ENCODE measurements at places on chromosomes 2 and 18.
A peak's percentile ranks its signal among the peaks of the same experiment; 100 is the strongest.

- DNase-seq = no peak
- no peaks in the 10 kb centered on the region for H3K27me3 ChIP-seq
- H3K27ac ChIP-seq = no peak overlapping the region
- H3K4me3 ChIP-seq = no peak overlapping the region
Observed at GRCh38 chr2:37005118-37005868, 39.0 kb upstream of the STRN start.

GRCh38 chr2:109237792-109238191 is 108.8 kb downstream of the SH3RF3 start:
- H3K4me3 ChIP-seq = no peak overlapping the region
- no peaks in the 10 kb centered on the region for H3K36me3 ChIP-seq
- H3K4me1 ChIP-seq = peaks cover 23% of the 10 kb centered on the region
- H3K27ac ChIP-seq = no peak overlapping the region

DNA sequence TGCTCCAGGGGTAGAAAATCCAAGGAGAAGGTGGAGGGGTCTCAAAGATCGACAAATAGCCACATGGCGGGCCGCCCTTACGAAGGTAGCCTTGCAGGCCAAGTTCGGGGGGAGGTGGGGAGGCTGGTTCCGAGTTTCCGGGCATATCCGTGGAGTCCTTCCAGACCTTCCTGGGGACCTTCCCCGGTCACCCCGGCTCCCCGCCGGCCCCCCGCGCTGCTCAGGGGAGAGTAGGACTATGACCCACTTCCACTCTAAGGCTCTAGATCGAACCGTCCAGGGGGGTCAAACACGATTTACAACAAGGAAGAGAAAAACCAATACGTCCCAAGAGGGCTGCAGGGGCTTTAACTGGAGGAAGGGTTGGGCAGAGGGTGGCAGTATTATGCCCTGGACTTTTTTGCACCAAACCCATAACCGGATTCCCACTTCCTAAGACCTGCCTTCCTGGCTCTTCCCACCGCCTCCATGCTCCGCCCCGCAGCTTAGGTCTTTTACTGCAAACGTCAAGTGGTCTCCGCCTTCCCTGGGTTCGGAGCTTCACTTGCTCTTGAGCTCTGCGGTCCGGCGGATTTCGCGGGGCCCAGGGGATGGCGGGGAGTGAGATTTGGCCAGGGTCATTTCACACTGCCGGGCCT is 779 bp upstream of the LYPD6 start:
- peak overlapping the region; percentile 71 for H3K4me3 ChIP-seq
- H3K27me3 ChIP-seq = peaks cover 18% of the 10 kb centered on the region
- H3K4me1 ChIP-seq = peaks cover 24% of the 10 kb centered on the region
- no peak overlapping the region for H3K27ac ChIP-seq

DNA sequence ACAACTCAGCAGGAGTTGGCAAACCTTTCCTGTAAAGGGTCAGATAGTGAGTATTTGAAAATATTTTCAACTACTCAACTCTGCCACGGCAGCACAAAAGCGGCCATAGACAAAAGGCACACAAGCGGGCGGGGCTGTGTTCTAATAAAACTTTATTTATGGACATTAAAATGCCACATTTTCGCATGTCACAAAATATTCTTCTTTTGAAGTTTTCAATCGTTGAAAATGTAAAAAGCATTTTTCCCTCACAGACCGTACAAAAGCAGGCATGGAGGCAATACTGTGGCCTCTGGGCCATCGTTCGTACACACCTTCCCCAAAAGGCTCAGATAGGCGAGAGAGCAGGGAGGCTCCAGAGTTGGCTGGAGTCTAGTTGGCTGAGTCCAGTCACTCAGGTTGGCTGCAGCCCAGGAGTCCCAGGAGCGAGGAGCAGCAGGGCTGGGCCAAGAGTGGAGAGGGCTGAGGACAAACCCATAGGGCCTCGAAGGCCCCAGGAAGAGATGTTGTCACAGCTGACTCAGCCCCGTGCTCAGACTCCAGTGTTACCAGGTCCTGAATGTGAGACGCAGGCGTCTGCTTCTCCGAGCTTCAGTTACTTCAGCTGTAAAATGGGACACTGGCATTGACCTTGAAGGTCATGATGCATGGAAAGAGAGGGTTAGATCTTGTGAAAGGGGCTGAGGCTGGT is 42.5 kb downstream of the SDC1 start:
- no peak overlapping the region for H3K4me3 ChIP-seq
- no peak overlapping the region for H3K27ac ChIP-seq
- H3K4me1 ChIP-seq = peaks cover 62% of the 10 kb centered on the region
- no peak for DNase-seq
- no peaks in the 10 kb centered on the region for H3K36me3 ChIP-seq

DNA sequence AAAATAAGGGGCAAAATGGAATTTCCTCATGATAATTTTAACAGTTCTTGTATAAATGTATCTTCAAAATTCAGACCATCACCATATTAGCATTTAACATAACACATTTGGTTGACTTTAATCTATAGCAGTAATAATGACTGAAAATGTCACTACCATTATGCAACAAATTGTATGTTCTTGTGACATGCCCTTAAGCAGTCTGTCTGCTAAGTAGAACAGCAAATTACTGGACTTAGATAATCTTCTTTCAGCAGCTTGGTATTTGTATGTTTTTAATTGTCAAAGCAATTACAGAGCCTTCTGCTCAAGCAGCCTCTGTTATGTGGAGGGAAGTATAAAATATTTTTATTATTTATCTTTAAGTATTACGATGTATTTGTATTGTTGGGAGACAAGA is 214.3 kb upstream of the NXPH2 start:
- H3K36me3 ChIP-seq = no peaks in the 10 kb centered on the region
- no peaks in the 10 kb centered on the region for H3K4me1 ChIP-seq
- DNase-seq = no peak
- no peaks in the 10 kb centered on the region for H3K27me3 ChIP-seq
- H3K27ac ChIP-seq = no peak overlapping the region
